Stimulated activated CD8-positive, alpha-beta memory T cell treated with anti-CD3 and anti-CD28 coated beads, Interleukin-2, amount 100 ng/mL, for 1 hour (primary cell): ENCODE measurements at places on chromosomes 16 and 17.

DNA sequence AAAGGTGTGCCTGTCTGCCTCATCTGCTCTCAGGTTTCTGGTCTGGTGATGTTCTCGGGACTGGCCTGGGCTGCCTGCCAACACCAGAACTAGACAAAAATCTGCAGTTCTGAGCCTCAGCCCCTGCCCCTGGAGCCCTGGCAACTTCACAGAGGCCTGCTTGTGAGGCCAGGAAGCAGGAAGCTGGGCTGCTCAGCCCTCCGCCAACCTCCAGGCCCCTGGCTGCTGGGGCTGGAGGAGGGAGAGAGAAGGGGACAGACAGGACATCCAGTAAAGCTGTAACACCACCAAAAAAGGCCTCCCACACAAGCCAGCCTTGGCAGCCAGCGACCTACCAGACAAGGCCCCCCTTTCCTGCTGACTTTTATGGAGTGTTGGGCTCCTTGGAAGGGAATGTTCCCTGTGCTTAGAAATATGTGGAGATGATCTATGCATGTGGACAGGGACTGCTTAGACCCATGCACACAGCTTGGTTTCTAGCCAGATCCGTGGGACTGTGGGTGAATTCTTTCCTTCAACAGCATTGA, 157.6 kb downstream of the XYLT1 start:
- DNase-seq = no peak

DNA sequence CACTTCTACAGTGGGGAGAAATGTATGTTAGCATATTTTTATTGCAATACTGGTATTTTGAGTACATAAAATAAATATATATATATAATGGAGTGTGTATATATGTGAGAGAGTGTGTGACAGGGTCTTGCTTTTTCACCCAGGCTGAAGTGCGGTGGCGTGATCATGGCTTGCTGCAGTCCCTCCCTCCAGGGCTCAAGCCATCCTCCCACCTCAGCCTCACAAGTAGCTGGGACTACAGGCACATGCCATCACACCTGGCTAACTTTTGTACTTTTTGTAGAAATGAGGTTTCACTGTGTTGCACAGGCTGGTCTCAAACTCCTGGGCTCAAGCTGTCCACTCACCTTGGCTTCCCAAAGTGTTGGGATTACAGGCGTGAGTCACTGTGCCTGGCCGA, 4.1 kb downstream of the CYLD start:
- DNase-seq = no peak

DNA sequence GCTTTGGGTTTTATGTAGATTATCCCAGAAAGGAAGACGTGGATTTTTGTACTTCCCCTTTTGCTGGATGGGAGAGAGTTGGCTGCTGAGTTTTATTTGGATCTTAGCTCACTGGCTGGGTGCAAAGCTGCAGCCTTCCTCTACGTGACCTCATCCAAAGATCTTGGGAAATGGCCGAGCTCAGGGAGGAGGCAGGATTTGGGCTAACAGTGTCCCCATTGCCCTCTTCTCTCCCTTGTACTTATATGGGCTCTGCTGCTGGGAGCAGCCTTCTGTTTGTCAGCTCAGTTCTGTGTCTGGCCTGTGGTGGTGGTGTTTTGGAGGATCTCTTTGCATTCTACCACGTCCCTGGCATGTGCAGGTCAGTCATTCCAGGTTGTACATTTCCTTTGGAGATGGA, 2.0 kb downstream of the AOC3 start:
- DNase-seq = no peak

DNA sequence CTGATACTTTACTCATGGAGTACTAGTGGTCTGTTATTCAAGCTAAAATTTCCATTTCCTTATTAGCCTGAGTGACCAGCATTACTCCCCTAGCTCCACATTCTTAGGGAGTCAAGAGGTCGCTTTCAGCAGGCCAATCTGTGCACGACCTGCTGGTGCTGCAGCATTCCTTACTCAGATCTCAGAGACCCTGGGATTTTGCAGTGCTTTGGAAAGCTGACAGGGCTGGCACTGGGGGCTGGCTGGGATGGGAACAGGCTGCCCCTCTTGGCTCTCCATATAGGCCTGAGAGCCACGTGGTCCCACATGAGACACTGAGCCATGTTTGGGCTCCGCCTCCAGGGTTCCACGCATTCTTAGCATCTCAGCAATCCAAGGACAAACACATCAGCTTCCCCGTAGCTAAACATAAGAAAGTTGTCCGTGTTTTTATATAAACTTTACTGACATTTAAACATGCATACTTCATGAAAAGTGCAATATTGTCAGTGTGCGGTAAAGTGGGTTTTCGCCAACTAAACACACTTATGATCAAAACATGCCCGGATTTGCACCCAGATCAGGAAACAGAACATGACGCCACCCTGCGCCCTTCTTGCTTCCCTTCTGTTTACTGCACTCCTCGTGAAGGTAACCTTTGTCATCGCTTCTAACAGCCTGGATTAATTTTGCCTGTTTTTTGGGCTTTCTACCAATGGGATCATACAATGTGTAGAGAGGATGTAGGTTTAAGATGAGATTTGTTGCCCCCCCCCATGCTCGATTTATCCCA, 254.5 kb upstream of the CACNG5 start:
- DNase-seq = no peak

GRCh38 chr17:49193513-49194296, 16.7 kb downstream of the GNGT2 start:
- DNase-seq = no peak

DNA sequence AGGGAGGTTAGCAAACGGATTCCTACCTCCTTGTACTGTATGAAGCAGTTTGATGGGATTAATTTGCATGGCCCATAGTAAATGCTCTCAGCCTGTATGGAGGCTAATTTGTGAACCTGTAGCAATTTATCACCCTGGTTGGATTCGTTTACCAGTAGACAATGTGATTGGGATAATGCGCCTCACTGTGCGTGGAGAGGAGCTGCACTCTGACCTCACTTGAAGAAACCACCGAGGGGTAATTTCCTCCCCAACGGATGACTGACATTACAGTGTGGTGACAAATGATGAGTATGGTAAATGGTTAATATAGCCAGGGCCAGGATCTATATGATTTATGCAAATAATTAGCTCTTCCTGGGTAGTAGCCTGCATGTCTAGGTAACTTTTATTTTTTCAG, 479.1 kb upstream of the RBFOX1 start:
- DNase-seq = no peak

GRCh38 chr17:34254651-34255380, at the start of gene CCL2:
TSS of gene CCL2 (plus strand) at chr17:34255285. CDS start at chr17:34255350, 65 bp downstream.
- no peak for DNase-seq

- no peak for DNase-seq
Measured at GRCh38 chr17:332023-332422, 20.6 kb downstream of the RPH3AL start.

- no peak for DNase-seq
Measured at GRCh38 chr16:20851601-20852000, 45.3 kb downstream of the REXO5 start.

- no peak for DNase-seq
Measured at GRCh38 chr16:57565461-57565860, 23.0 kb downstream of the ADGRG5 start.

DNA sequence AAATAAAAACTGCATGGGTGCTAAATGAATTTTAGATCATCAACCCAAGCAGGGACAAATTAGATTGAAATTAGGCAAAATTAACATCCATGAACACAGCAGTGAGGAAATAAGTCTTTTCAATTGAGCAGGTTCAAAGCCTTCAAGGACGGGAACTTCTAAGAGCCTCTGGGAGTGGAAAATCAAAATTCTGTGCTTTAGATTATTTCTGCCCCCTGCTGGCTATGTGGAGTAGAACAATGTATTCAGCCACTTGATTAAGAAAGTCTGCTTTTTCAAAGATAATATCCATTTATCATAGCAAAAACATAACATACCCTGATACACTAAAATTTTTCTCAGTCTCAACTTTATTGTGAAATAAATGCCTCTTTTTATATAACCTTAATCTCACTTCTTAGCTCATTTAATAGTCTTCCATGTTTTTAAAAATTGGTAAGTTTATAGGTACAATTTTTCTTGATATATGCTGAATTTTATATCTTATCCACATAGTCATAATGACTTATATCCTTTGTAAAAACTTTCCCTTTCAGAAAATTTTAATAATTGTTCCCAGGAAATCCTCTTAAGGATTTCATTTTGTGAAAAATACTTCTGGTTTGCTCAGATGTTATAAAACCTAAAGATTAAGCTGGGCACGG, 28.1 kb upstream of the NOL11 start:
- no peak for DNase-seq

GRCh38 chr16:24670623-24671454, 58.6 kb upstream of the TNRC6A start:
- no peak for DNase-seq

GRCh38 chr17:79630126-79630525, 19.3 kb upstream of the RBFOX3 start:
- DNase-seq = no peak

DNA sequence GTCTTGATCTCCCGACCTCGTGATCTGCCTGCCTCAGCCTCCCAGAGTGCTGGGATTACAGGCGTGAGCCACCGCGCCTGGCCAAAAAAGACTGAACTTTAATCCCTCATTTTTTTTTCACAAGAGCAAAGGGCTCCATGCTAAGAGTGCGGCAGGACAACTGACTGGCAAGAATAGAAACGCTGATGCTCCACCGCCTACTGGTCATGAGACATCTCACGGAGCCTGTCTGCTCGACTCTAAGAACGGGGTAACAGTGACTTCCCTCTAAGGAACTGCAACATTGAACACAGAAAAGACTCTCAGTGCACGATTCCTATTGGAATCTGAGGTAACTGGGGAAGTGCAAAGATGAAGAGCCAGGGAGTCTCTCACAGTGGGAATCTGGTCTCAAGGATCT, 23.9 kb downstream of the HIGD1B start:
- no peak for DNase-seq

- DNase-seq = no peak
Measured at GRCh38 chr17:76872221-76872873, 4.1 kb downstream of the MGAT5B start.

DNA sequence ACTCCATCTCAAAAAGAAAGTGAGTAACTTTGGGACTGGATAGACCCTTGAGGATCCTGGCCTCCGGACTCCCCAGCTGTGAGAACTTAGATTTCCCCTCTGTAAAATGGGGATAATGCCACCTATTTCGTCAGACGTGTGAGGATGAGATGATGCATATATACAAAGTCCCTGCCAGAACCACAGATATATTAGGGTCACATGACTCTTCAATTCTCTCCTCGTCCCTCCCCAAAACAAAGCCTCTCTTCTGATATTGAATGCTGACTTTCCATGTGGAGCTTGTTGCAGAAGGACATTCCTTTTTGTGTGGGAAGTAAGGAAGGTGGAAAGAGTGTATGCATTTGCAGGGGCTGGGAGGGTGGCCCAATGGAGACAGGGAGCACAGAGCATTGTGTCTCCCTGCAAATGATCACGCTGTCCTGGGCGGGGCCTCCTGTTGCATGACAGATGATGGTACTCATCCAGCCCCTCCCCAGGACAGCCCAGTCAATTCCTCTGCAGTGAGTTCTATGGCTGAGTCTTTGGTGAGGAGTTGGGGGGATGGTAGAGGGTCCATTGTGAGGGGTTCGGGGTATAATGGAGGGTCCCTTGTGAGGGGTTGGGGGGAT, 35.1 kb upstream of the MGAT5B start:
- DNase-seq = no peak

DNA sequence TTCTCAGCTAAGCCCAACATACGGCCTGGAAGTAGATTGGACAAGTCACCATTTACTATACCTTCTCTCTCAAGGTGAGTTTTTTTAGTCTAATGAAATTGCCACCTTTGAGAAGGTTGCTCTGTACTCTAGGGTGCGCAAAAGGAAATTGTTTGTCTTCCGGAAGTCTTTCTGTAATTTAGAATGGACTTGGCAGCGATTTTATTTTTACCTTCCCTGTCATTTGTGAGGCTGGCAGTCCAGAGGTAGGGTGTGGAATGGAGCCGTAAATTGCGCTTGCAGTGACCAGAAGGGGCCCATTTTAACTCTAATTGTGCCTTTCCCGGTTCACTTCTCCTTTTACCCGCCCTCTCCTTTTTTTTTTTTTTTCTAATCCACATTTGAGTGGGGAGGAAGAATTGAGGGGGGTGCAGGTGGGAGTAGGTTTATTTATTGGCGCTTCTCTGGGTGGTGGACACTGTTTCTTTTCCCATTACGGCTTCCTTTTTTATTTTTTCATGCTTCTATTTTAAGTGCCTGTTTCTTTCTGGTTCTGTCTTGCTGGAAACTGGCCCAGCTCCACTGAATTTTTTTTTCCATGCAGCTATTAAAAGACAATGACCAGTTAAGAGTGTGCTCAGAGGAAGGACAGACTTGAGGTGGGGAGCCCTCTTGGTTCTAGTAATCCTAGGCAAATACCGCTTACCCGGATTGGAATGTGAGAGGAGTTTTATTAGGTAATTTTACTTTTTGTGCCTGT, 89.7 kb upstream of the CLEC18A start:
- no peak for DNase-seq

- DNase-seq = no peak
Measured at GRCh38 chr16:84156342-84156784, 11.3 kb downstream of the DNAAF1 start.

DNA sequence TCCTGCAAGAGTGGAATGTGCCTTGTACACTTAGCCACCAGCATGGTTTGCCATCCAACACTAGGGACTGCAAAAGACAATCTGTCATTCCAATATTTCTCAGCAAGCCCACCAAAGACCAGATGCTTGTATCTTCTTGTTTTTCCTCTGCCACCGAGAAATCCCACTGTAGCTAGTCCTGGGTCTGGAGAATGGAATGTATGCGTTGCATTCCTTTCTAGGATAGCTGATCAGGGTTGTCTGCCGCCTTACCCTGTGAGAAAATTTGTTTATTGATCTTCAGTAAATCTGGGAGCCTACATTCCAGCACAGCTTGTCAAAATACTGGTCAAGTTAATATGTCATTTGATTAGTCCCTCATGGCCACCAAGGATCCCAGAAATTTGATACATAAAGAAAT, 28.1 kb upstream of the ADAMTS18 start:
- DNase-seq = no peak

DNA sequence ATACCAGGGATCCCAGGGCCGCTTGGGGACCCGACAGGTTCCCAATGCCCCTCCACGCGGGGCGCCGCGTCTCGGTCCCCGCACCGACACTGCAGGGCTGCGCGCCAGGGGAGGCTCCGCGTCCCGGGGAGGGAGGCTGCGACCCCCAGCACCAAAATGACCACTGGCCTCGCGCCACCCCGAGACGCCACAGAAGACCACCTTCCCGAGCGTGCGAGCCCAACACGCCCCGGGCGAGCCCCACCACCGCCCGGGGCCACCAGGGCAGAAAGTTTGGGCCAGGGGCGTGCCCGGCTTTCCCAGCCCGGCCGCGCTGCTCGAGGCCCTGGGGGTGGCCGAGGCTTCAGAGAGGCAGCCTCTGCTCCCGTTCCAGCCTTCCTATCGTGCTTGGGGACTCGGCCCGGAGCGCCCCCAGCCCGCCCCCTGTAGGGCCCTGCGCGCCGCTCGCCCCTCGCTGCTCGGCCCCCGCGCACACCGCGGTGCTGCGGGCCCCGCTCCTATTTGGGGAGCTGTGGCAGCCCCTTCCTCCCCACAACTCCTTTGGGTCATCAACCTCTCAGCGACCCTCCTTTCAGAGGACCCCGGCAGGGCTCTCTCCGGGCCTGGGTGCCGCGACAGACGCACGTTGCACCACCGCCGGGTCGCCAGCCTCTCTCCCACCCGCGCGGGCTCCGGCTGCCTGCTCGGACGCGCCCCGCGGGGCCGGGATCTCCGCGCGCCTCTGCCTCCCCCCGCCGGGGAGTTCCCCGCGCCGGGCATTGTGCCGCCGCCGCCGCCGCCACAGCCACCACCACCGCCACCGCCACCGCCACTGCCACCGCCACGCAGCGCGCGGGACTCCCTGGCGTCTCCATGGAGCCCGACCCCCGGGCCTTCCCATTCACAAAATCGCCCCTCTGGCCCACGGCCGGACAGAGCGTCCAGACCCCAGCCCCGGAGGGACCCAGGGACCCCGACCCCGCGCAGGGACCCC, 892 bp downstream of the RBFOX3 start:
- no peak for DNase-seq
